ENCODE measurements at places on chromosomes 2 and 18.
A peak's percentile ranks its signal among the peaks of the same experiment; 100 is the strongest.

DNA sequence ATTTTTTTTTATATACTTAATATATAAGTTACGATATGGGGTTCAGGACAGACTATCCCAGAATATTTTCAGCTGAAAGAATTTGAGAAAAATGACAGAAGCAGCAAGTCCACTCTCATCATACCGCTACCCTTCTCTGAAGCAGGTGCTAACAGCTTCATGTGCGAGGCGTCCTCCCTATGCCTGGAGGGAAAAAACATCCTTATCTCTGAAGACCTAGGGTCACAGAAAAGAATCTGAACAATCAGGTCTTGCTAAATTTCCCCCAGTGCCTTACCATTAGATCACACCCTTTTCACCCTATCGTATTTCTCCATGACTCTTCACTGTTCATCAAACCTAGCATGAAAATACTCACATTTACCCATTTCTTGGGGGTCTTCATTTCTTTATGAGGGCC is 51.9 kb upstream of the CREB1 start:
- DNase-seq, result no peak

DNA sequence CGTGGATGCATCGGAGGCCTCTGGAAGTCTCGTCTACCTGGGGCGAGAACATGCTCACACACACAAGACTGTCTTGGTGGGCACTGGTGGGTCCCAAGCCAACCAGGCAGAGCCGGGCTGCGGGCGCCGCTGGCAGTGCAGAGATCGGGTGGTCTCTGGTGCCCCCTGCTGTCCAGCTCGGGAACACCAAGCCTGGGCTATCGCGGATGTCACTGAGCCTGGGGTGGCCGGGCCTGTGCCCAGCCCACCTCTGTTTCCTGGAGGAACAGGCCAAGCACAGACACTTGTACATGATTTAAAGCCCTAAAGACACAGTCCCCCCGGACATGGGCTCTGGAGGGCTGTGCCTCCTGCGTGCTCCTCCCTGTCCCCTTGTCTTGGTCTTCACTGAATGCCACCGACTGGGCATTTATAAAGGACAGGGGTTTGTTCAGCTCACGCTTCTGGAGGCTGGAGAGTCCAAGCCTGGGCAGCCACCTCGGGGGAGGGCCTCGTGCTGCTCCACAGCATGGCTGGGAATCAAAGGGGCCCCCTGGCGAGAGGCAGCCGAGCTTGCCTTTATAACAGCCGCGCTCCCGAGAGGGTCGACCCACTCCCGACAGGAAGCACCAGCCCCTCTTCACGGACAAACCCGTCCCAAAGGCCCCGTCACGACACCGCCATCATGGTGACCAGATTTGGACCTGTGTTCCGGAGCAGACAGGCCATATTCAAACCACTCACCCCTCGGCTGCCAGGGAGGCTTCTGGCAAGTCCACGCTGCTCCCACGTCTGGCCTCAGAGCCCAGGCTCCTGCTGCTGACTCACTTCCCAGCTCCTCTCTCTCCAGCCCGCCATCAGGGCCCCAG is 3.6 kb upstream of the OTOS start:
- peak; percentile 66 for DNase-seq

DNA sequence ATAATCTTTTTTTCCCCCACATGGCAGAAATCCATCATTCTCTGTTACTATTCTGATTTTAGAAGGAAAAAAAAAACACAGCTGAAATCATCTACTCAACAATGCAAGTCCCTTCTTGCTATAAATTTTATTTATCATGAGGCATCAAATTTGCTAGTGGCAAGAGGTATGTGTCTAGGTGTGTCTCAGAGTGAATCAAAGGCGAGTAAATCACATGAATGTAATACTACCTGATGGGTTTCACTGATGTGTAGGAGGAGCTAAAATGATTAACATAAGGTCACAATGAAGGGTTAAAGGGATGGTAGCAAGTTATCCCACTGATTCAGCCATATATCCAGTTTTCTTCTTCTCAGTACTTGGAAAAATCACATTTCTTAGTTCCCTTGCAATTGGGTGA is 24.5 kb upstream of the PELI1 start:
- DNase-seq, result no peak

DNA sequence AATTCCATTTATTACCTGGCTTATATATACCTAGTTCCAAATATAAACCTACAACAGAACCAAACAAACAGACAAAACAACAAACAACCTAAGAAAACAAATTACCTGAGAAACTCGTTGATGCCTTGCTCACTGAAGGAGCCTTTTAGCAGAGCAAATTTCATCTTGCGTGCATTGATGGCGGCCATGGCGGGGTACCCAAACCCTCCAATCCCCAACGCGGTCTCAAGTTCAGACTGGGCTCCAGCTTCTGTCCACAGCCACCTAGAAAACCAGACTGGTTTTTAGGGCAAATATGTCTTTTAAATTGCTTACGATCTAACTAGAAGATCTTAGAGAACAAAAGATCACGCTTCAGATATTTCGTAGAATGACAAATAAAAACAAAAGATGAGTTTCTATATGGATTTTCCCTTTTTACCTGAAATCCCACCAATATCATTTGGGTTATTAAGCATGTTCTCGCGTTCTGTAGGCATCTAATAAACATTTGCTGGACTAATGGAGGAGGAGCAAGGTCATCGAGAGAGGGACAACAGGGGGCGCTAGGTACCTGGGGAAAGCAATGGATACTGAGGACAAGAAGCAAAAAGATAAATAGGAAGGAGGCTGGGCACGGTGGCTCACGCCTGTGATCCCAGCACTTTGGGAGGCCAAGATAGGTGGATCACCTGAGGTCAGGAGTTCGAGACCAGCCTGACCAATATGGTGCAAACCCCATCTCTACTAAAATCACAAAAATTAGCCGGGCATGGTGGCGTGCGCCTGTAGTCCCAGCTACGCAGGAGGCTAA is 25.2 kb downstream of the PDIA6 start:
- DNase-seq, result no peak

GRCh38 chr18:53421869-53422268 is 802.6 kb downstream of the MBD2 start:
- no peak for DNase-seq

DNA sequence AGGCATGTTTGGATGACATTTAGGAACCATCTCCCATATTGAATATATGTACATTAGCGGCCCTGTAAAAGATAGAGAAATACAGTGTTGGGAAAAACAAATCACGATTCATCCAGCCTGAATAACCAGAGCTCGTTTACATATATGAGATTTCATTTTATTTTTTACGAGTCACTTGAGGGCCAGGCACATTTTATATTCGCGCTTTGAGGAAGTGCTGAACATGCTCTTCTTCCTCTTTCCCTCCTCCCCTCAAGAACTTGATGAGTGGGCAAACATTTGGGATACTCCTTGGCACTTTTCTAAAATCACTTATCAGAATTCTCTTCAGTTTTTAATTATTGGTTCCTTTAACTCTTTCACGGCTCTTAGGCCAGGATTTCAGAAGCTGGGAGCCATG is 268.0 kb upstream of the TANK start:
- DNase-seq, result no peak

GRCh38 chr18:31105733-31106132 is 3.5 kb upstream of the DSC2 start:
- DNase-seq, result no peak

- DNase-seq, result no peak
Observed at GRCh38 chr2:3480352-3481010, 38.9 kb downstream of the ADI1 start.

DNA sequence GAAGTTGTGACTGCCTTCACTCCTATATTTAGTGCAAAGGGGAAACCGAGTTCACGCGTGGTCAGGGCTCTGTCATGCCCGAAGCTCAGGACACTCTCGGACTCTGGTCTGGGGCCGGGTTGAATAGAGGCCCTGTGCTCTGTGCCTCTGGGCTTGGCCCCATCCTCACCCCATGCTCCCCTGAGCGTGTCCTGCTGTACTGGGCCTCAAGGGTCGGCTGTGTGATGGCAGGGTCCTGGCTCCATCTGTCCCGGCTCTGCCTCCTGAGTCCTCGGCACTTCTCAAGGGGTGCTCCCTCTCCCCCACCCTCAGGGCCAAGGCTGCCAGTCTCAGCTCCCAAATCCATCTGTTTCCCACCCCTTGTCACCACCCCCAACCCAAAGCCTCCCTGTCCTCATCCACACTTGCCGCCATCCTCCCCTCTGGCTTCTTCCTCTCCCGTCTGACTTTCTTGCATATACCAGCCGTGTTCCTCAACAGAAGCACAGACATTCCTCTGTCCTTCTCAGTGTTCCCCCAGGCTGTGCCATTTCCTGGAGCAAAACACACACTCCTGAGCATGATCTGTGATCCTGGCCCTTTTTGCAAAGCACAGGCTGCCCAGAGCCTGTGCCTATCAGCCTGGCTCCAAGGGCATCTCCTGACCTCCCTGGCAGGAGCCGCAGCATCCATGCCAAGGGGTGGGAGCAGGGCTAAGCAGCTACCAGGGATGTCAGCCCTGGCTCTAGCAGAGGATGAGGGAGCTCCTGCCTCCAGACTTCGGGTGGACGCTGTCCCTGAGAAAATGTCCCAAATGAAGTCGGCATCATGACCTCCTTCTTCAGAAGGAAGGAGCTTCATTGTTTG is 64.2 kb upstream of the OTOS start:
- DNase-seq, result no peak

- DNase-seq, result no peak
Observed at GRCh38 chr2:69700381-69700780, 41.6 kb upstream of the ANXA4 start.

DNA sequence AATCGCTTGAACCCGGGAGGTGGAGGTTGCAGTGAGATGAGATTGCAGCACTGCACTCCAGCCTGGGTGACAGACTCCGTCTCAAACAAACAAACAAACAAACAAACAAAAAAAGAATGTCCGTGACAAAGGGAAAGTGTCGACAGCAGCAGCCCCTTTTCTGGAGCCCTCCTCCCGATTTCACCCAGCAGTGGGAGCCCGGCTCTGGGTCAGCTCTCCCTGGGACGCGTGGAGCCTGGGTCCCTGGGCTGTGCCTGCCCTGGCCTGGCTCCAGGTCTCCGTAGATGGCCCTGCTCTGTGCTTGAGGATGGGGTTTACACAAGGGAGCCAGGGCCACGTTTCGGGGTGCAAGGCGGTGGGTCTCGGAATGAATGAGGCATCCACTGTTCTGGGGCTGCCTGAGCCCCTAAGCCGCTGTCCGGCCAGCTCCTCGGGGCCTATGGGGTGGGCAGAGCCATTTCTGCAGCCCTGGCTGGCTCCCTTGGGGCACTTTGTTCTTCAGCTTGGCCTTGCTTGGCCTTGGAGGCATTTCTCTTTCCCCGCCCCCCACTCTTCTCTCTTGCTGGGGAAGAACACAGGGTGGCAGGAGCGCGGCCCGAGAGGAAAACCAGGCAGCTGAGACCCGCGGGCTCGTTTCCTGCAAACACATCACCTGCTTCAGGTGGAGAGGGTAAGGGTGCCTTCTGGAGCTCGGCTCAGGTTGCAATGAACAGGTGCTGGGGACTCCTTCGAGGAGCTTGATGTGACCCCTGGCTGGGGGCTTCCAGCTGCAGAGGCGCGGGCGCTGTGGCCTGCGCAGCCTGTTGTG is 29.1 kb downstream of the RTP5 start:
- no peak for DNase-seq

DNA sequence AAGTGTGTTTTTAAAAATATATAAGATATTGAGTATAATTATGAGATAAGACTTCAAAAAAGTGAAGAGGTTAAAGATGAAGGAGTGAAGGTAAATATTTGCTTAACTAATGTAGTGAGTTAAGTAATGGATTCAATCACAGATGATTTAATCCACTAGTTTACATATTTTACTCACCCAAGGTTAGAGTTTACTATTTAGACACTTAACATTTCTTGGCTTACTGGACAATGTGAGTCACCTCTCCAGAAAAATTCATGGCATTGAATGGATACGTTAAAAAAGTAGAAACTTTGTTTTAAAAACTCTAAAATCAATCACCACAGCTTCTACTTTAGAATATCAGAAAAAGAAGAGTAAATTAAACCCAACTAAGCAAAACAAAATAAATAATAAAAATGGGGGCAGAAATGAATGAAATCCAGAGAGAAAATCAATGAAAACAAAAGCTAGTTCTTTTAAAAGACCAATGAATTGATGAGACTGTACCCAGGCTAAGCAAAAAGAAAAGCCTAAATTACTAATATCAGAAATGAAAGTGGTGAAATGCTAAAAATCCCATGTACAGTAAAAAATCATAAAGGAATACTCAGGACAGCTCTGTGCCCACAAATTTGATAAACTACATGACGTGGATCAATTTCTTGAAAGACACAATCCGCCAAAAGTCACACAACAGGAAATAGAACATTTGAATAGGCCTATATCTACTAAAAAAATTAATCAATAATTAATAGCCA is 1.9 kb upstream of the HMSD start:
- no peak for DNase-seq

GRCh38 chr2:61291851-61292575 is 130.0 kb downstream of the C2orf74 start:
- no peak for DNase-seq

DNA sequence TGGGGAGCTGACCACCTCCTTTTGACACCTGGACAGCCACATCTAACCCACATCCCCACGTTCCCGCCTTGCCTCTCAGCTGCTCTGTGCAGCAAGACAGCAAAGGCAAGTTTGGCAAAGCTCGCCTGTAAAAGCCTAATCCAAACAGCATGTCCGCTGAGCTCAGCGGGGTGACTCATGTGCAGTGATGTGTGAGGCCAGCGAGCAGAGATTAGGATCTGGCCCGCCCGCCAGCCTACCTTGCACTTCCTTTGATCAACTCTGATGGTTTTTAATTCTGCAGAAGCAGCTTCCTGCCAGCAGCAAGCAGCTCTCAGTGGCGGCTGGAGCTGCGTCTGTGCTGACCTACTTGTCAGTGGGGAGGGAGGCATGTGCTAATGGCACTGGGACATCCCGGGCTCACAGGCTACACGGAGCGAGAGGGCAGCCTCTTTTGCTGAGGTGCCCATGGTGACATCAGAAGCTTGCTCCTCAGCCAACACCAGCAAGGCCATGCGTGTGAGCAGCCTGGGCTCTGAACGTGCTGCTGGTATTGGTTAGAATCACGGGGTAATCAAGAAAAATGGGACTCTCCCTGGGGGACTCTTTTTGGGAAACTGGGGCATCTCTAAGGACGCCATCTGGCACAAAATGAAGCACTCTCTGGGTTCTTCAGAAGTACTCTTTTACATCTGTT is 36.0 kb upstream of the EML4 start:
- DNase-seq, result peak; percentile 97

GRCh38 chr2:70400539-70400938 is 98.7 kb upstream of the FAM136A start:
- no peak for DNase-seq

DNA sequence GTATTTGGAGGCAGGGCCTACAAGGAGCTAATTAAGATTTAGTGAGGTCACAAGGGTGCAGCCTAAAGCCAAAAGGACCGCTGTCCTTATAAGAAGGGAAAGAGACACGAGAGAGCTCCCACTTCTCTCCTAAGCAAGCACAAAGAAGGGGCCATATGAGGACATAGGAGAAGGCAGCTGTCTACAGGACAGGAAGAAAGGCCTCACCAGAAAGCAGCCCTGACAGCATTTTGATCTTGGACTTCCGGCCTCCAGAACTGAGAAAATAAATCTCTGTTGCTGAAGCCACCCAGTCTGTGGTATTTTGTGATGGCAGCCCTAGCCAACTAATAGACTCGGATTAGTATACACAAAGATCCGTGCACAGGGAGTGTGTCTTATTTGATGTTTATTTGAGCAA is 139.7 kb downstream of the B3GNT2 start:
- no peak for DNase-seq
